ENCODE measurements at places on chromosomes 7 and 10.
A peak's percentile ranks its signal among the peaks of the same experiment; 100 is the strongest.

GRCh38 chr7:88306590-88307048, at the start of gene STEAP4:
Gene STEAP4 (minus strand): TSS chr7:88306894. CDS start chr7:88284269, 22,625 bp downstream.
- peak; percentile 60 for DNase-seq

GRCh38 chr10:110401401-110402076, 96.2 kb upstream of the DUSP5 start:
- no peak for DNase-seq

GRCh38 chr7:158543840-158544239, 43.8 kb downstream of the PTPRN2 start:
- no peak for DNase-seq

- no peak for DNase-seq
These were observed 99.0 kb downstream of the AGMO start for GRCh38 chr7:15462721-15463389.

DNA sequence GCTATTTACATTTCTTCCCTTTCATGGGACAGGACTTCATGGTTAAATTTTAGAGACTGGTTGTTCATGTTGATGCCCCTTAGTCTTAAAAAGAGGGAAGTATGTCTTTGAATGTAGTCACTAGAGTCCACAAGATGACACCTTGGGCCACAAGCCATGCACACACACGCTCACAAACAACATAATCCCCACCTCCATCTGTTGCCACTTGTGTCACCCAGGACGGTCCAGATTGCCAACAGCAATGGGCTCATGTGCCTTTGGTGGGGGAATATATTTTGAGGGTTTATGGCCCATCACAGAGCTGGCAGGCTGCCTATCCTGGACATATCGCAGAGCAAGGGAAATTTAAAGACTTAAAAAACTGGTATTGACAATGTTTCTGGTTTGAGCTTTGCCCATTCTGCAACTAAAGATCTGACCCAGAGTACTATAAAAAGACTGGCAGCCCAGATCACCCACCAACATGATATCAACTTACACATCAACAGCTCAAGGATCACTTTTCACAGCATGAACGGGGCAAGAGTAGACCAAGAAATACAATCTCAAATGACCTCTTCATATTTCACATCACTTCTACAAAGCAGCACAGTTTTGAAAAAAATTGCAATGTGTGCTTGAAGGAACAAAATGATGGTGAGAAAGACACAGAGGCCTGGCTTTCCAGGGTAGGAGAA, 50.5 kb downstream of the STRA8 start:
- DNase-seq = no peak

DNA sequence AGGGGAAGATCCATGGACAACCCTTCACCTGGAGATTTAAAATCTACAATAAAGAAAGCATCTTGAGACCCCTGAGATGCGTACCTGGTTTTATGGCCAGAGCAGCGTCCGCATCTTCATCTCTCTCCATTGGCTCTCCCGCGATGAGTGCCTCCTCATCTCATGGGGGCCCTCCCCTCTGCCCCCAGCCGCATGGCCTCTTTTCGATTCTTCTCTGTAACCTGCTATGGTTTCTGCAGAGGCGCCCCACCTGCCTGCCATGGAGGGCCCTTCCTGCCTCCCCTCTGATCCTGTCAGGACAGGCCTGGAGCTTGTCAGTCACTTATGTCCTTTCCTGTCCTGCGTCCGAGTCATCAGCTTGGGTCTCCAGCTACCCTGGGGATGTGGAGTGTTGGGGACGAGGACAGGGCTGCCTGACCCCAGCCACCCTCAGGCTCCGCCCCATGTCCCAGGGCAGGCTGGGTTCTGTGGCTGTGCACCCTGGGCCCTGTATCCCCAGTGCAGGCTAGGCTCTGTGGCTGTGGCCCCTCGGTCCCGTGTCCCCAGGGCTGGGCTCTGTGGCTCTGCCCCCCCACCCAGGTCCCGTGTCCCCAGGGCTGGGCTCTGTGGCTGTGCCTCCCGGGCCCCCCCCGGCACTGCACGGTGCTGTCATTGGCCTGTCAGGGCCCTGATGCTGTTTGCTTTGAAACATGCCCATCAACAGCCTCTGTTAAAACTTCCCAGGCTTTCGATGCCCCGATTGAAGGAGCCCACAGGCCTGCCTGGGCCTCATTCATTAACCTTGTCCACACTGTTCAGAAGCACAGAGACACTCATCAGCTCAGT, 99.8 kb downstream of the WDR37 start:
- DNase-seq = no peak

- no peak for DNase-seq
These were observed 134.5 kb downstream of the PPP1R3A start for GRCh38 chr7:113784316-113784715.

DNA sequence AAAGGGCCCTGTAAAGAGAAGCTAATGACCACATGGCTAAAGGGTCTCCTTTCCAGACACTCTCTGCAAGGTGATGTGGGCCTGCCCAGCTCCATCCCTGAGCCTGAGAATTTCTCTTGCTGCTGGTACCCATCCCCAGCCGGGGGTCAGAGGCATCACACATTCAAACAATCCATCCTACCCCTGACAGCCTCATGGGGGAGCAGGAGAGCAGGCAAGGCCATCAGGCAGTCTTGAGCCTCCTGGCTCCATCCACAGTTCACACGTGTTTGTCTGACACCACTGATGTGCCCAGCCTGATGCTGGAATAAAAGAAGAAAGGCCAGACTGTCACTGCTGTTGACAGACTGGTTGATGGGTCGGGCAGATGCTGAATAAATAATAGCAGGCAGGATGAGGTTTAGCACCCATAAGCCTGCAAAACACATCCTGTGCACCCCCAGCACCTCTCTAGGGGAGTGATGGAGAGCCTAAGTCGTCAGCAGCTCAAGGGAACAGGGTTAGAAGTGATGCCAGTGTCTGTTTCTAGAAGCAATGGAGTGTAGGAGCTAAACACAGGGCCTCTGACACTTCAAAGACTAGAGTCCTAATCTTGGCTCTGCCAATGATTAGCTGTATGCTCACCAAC, 43.5 kb downstream of the TLL2 start:
- peak; percentile 27 for DNase-seq

- no peak for DNase-seq
These were observed 44.4 kb downstream of the TACC2 start for GRCh38 chr10:122033224-122033926.

DNA sequence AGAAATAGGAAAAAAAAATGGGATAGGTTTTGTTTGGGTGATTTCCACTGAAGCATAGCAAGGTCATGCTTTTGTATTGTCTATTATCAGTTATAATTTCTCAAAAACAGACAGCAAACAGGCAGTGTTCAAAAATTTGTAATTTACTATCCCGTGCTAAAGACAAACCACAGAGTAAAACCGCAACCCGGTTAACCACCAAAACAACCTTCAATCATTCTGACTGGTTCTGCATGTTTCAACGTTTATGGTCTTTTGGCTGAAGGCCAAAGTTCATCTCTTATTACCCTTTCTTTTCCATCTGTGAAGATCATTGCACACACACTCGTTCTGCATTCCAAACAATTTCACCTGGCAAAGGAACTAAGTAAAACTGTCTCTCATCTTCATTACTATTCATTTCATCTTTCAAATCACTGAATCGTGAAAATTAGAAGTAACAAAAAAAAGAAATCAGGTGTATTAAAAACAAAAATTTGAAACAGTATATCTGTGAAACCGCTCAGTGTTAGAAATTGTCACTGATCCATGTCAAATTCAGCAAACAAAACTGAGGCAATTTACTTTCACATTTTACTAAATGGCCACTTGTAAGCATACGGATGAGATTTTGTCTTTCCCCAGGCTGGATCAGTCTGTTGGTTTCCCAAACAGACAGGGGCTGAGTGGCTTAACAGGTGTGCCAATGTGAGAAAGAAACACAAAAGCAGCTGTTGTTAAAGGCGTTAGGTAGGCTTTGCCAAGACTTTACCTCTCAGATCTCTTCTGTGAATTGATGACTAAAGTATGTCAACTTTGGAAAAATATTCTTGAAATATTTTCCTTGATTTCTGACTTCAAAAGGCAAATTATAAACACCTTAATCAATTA, 539.6 kb downstream of the CNTNAP2 start:
- no peak for DNase-seq

DNA sequence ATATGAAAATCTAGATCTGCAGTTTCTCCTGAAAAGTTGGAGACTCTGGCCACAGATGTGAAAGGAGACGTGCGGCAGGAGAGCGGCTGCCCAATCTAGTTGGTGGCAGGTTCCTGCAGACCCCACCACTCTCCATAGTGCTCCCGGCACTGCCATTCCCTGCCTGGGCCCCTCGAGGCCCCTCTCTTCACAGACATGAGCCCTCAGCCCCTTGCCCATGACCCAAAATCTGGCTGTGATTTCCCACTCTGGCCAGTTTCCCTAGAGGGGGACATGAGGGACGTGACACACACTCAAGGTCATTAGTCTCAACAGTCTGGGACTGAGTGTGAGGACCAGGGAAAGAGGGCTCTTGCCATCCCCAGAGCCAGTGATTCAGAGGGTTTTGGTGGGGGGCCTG, 138.7 kb downstream of the PTPN20 start:
- DNase-seq = no peak

DNA sequence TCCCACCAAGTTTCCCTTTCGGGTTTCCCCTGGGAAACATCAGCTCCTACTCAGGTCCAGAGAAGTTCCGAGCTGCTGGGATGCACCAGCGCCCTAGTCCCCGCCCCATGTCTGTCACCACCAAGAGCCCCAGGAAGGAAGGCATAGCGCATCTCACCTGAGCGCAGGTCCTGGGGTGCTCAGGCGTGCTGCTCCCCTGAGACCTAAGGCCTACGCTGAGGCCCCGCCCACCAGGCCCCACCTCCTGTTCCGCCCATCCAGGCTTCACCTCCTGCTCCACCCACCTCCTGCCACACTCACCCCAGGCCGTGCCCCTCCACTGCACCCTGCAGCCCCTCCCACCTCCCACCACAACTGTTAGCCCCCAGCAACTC, 1.2 kb upstream of the TFR2 start:
- no peak for DNase-seq

DNA sequence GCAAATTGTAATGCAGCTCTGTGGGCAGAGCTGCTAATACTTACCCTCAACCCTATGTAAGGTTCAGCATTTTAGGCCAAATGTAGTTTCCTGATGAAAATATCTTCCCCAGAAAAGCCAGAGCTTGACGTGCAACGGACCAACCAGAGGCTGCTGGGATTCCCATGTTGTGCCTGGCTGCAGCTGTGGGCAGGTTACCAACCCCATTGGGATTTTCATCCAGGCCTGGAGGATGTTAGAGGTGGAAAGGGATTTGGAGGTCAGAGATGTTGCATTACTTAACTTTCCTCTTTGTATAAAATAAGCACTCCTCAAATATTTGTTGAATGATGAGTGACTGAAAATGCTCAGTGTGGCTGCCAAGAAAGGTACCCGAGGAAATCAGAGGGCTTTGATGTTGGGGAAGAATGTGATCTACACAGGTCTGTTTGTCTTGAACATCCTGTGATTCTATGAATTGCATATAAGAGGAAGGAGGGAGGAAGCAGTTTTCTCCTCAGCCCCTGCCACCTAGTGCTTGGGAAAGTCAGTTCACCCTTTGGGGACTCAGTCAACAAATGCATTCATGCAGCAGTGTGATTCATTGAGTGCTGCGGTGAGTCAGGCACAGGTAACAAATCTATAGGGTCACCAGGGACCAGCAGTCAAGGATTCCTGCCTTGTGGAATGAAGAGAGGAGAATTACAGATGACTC, 487.2 kb downstream of the RPS24 start:
- DNase-seq = no peak

GRCh38 chr7:21999896-22000295, 54.2 kb upstream of the CDCA7L start:
- DNase-seq = no peak

DNA sequence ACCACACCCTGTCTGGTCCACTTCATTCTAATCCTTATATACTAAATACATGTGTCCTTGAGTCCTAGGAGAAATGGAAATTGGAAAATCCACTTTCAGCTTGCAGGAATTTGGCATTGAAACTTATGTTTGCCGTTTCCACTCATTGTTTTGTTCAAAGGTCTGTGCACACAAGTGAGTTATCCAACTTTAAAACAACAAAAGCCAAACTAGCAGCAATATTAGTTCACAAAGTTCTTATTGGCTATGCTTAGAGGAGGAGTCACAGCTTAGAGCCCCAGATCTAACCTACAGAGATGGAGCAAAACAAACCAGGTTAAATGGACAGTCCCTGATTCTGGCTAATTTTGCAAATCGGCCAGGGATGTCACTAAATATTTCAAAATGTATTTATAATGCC, 44.6 kb upstream of the AFAP1L2 start:
- no peak for DNase-seq

GRCh38 chr7:135335628-135336139, 102.0 kb downstream of the STRA8 start:
- peak; percentile 71 for DNase-seq

DNA sequence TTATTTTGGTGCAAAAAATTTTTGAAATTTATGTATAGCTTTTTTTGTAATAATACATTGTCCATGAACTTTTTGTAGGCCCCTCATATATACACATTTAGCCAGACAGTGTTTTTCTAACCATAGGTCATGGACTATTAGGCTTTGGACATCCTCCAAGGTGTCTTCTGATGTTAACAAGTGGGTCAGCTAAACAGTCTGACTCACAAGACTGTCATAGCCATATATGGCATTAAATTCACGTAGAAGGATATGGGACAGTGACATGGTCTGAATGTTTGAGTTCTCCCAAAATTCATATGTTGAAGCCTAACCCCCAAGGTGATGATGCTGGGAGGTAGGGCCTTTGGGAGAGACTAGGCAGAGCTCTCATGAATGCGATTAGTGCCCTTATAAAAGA, 14.0 kb upstream of the NUB1 start:
- no peak for DNase-seq

GRCh38 chr7:155685070-155685790, 40.8 kb downstream of the RBM33 start:
- DNase-seq = no peak

GRCh38 chr10:107618504-107618994, 454.0 kb upstream of the SORCS1 start:
- no peak for DNase-seq

GRCh38 chr7:38187794-38188440, 9.9 kb downstream of the STARD3NL start:
- no peak for DNase-seq

DNA sequence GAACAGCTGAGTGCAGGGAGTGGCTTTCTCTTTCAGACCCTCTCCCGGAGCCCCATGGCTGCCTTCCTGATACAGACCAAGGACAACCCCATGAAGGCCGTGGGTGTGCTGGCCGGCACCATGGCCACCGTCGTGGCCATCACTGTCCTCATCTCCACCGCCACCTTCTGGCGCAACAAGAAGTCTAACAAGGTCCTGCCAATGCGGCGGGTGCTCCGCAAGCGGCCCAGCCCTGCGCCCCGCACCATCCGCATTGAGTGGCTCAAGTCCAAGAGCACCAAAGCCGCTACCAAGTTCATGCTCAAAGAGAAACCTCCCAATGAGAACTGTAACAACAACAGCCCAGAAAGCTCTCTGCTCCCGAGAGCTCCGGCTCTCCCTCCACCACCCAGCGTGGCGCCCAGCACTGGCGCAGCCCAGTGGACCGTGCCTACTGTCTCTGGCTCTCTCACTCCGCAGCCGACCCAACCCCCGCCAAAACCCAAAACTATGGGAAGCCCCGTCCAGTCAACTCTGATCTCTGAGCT, 11.2 kb downstream of the LRIT2 start:
- no peak for DNase-seq

GRCh38 chr7:78642751-78643150, 810.7 kb downstream of the MAGI2 start:
- DNase-seq = no peak

All from retina (tissue), 1 donor.